ENCODE measurements at places on chromosomes 1 and 21.

GRCh38 chr1:34695580-34695979 is 59.3 kb upstream of the GJB5 start:
- H3K4me1 ChIP-seq: no peaks in the 10 kb centered on the region
- no peak overlapping the region for H3K27ac ChIP-seq
- H3K27me3 ChIP-seq: peaks cover 18% of the 10 kb centered on the region
- H3K4me3 ChIP-seq: no peak overlapping the region
- no peak for DNase-seq
- no peaks in the 10 kb centered on the region for H3K36me3 ChIP-seq

DNA sequence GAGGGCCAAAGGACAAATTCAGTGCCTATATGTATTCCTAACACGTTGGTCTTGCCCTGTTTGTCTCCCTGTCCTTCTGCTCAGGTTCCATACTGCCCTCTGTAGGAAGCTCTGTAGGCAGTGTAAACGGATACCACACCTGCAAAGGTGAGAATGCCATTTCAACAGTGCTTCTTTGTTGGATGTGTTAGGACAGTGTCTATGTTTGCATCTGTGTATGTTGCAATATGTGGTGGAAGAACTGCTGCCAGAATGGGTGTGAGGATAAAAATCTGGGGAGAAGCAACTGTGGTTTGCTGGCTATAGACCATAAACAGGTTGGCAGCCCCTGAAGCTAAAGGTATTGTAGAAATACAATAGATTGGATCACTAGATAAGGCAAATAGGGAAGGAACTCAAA is 113.1 kb upstream of the BMP8A start:
- no peaks in the 10 kb centered on the region for H3K4me1 ChIP-seq
- no peak overlapping the region for H3K4me3 ChIP-seq
- DNase-seq: no peak
- H3K27me3 ChIP-seq: no peaks in the 10 kb centered on the region

- no peaks in the 10 kb centered on the region for H3K27me3 ChIP-seq
- H3K4me1 ChIP-seq: no peaks in the 10 kb centered on the region
- no peak overlapping the region for H3K4me3 ChIP-seq
- no peak for DNase-seq
- H3K27ac ChIP-seq: no peak overlapping the region
Observed at GRCh38 chr1:90411185-90411584, 305.9 kb downstream of the BARHL2 start.

DNA sequence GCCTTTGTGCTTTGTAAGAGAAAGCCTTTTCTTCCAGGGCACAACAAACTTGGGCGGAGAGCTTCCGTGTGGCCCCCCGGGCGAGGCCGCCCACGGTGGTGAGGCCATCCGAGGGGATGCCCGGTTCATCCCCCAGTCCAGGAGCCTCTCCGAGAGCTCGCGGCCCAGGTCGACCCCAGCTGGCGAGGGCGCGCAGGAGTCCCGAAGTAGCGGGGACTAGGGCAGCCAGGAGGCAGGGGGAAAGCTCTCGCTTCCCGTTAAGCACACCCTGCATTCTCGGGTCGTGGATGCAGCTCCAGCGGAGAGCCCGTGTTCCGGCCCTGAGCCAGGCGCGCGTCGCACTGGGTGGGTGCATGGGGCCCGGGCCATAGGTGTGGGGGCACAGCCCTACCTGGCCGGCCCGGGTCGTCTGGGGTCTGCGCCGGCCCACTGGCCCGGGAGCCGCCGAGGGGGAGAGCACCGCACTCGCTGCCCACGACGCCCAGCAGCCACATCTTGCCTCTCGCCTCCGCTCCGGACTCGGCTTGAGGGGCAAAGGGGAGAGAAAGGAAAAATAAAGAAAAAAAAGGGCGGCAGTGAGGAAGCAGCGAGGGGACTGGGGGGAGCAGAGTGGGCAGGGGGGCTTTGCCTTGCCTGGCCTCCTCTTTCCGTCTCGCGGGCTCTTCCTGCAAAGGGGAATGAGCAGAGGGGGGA is 1.8 kb downstream of the RNF220 start:
- no peak overlapping the region for H3K27ac ChIP-seq
- peak; percentile 59 for DNase-seq
- peaks cover 46% of the 10 kb centered on the region for H3K27me3 ChIP-seq
- H3K4me3 ChIP-seq: peak overlapping the region; percentile 41
- H3K36me3 ChIP-seq: no peaks in the 10 kb centered on the region
- peaks cover 35% of the 10 kb centered on the region for H3K4me1 ChIP-seq

- H3K36me3 ChIP-seq: no peaks in the 10 kb centered on the region
- H3K27ac ChIP-seq: no peak overlapping the region
- no peak for DNase-seq
- H3K27me3 ChIP-seq: no peaks in the 10 kb centered on the region
- no peak overlapping the region for H3K4me3 ChIP-seq
Observed at GRCh38 chr1:223253916-223254315, 110.1 kb downstream of the SUSD4 start.

GRCh38 chr1:84253891-84254290 is 47.6 kb upstream of the SAMD13 start:
- no peaks in the 10 kb centered on the region for H3K27me3 ChIP-seq
- DNase-seq: no peak
- no peaks in the 10 kb centered on the region for H3K36me3 ChIP-seq

- no peak overlapping the region for H3K4me3 ChIP-seq
- peaks cover 36% of the 10 kb centered on the region for H3K4me1 ChIP-seq
- peaks cover 8% of the 10 kb centered on the region for H3K27me3 ChIP-seq
- peak overlapping the region; percentile 31 for H3K27ac ChIP-seq
- no peak for DNase-seq
Observed at GRCh38 chr21:39003982-39004633, 179.1 kb downstream of the PSMG1 start.

DNA sequence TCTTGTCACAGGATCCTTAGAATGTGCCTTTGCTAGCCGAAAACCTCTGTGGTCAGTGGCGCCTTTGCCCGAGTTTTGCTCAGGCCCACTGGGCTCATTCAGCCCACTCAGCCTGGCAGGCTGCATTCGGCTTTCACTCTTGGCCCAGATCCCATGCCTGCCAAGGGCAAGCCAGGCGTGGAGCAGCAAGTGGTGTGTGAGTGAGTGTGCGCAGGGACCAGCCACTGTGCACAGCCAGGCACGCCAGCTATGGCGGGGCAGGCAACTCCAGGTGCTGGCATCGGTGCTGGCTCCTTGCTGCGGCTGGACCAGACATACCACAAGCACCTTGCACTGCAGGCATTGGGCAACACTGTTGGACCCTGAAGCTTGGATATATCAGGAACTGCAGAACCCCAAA is 1145.1 kb upstream of the NCAM2 start:
- DNase-seq: no peak
- no peaks in the 10 kb centered on the region for H3K27me3 ChIP-seq
- no peak overlapping the region for H3K4me3 ChIP-seq
- no peak overlapping the region for H3K27ac ChIP-seq

GRCh38 chr1:156236164-156236563 is 5.8 kb upstream of the BGLAP start:
- no peak overlapping the region for H3K27ac ChIP-seq
- H3K27me3 ChIP-seq: no peaks in the 10 kb centered on the region
- H3K36me3 ChIP-seq: peaks cover 88% of the 10 kb centered on the region
- H3K4me3 ChIP-seq: no peak overlapping the region

DNA sequence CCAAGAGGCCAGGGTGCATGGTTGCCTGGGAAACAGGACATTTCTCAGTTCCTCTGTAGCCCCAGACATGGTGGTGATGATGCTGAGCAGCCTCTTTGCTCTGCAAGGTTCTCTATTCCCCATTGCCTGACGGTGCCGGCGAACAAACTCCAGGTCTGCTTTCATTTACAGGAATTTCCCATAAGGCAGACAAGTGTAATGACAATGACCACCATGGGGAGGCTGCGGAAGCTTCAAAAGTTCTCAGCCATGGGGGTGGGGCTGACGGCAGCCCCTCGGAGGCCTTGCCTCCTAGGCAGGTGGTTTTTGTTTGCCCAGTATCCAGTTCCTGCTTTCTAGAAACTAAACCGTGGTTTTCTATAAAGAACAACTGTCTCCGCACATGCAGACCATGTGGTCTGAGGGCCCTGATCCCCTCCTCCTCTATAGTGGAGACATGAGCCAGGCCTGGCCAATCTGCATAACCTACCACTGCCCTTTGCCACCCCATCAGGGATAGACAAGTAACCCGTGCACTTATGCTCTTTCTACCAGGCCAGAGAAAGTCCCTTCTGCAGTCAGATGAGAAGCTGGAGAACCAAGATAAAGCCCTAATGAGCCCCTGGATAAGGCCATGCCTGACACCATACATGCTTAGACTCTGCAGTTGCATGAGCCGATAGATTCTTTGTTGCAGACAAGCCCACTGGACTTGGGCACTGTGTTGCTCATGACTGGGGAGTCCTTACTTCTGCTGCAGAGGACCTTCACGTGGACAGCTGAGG is 54.1 kb downstream of the LDLRAD2 start:
- H3K27me3 ChIP-seq: no peaks in the 10 kb centered on the region
- DNase-seq: no peak
- H3K4me3 ChIP-seq: no peak overlapping the region

DNA sequence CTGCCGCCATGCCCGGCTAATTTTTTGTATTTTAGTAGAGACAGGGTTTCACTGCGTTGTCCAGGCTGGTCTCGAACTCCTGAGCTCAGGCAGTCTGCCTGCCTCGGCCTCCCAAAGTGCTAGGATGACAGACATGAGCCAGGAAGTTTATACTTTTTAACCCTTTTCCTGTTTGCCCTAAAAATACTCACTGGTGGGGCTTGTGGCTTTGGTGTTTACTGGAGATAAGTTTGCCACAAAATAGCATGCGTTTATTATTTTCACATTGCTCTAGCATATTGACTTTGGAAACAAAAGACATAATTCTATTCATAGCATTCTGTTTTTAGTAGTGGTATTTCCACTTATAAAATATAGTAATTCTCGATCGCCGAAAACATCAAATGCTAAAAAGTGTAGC is 19.8 kb upstream of the GTF2B start:
- H3K4me1 ChIP-seq: peaks cover 8% of the 10 kb centered on the region
- no peak for DNase-seq
- no peaks in the 10 kb centered on the region for H3K27me3 ChIP-seq
- H3K36me3 ChIP-seq: peaks cover 3% of the 10 kb centered on the region
- no peak overlapping the region for H3K27ac ChIP-seq

- no peak overlapping the region for H3K27ac ChIP-seq
- peaks cover 25% of the 10 kb centered on the region for H3K4me1 ChIP-seq
- no peak for DNase-seq
- H3K4me3 ChIP-seq: no peak overlapping the region
Observed at GRCh38 chr1:174818951-174819350, 180.8 kb upstream of the CACYBP start.

DNA sequence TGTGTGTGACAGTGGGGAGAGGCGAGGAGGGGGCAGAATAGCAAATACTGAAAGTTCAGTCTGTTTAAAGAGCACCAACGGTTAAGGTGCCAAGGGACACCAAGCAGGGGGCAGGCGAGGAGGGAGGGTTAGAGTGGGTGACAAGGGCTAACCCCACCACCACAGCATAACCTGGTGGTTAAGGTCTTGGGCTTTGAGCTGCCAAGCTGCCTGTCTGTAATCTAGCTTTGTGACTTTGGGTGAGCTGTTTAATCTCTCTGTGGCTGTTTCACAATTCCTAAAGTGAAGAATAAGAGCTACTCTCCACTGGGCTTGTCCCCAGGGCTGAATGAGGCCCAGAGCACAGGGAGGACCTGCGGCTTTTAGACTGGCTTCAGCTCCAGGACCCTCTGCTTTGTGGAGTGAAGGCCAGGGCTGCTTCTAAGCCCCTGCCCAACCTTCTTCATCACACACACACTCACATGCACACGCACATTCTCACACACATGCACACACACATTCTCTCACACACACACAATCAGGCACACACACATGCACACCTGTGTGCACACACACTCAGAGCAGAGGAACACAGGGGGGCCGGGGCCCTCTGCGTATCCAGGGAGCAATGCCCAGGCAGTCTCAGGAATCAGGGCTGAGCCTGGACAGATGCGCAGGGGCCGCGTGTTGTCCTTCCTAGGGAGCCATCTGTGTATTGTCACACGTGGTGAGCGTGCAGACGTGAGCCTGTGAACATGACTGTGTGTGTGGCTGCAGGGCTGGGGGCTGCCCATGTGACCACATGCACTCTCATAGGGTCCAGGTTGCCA is 101.6 kb upstream of the TARDBP start:
- peaks cover 6% of the 10 kb centered on the region for H3K27me3 ChIP-seq
- no peak overlapping the region for H3K27ac ChIP-seq

- peaks cover 7% of the 10 kb centered on the region for H3K4me1 ChIP-seq
- no peak overlapping the region for H3K4me3 ChIP-seq
- no peaks in the 10 kb centered on the region for H3K27me3 ChIP-seq
- peak overlapping the region; percentile 62 for H3K27ac ChIP-seq
Observed at GRCh38 chr1:230915078-230915477, 46.8 kb upstream of the C1orf198 start.

GRCh38 chr1:53553734-53554509 is 94.7 kb downstream of the DMRTB1 start:
- no peaks in the 10 kb centered on the region for H3K36me3 ChIP-seq
- no peak overlapping the region for H3K4me3 ChIP-seq
- peaks cover 5% of the 10 kb centered on the region for H3K27me3 ChIP-seq
- DNase-seq: peak; percentile 29

GRCh38 chr1:153805886-153806719 is 30.9 kb downstream of the SLC27A3 start:
- no peaks in the 10 kb centered on the region for H3K27me3 ChIP-seq
- DNase-seq: no peak
- H3K36me3 ChIP-seq: peaks cover 71% of the 10 kb centered on the region
- H3K4me3 ChIP-seq: peak overlapping the region; percentile 39

DNA sequence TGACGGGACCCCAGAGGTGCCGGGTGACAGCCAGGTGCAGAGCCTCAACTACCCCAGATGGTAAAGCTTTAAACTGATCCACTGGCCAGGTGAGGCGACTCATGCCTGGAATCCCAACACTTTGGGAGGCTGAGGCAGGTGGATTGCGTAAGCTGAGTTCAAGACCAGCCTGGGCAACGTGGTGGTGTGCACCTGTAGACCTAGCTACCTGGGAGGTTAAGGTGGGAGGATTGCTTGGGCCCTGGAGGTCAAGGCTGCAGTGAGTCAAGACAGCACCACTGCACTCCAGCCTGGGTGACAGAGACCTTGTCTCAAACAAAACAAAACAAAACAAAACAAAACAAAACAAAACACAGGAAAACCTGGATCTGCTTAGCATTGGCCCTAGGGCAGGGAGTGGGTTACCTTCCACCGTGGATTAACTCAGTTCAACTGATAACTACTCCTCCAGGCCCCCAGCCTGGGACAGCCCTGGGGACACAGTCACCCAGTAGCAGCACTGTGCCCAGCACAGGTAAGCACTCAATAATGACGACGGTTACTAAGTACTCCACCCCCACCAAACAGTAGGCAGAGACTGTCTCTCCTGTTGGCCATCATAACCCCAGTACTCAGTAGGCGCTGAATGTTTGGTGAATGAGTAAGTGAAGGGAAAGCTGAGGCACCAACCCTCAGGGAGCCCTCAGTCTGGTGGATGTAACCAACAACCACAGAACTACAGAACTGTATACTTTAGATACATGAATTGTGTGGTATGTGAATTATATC is 21.6 kb downstream of the SLC66A1 start:
- H3K27me3 ChIP-seq: no peaks in the 10 kb centered on the region
- peaks cover 18% of the 10 kb centered on the region for H3K36me3 ChIP-seq
- H3K4me3 ChIP-seq: no peak overlapping the region
- no peak for DNase-seq
- H3K4me1 ChIP-seq: peaks cover 34% of the 10 kb centered on the region

GRCh38 chr1:19081218-19081893 is 124.9 kb upstream of the IFFO2 start:
- no peak for DNase-seq
- peaks cover 6% of the 10 kb centered on the region for H3K4me1 ChIP-seq
- no peak overlapping the region for H3K27ac ChIP-seq
- H3K4me3 ChIP-seq: no peak overlapping the region

Data from activated T-cell treated with anti-CD3 and anti-CD28 coated beads, Interleukin-2, amount 50 U/mL, for 24 hours (primary cell).